ENCODE measurements at places on chromosomes 3 and 15.
A peak's percentile ranks its signal among the peaks of the same experiment; 100 is the strongest.

- no peak for DNase-seq
Measured at GRCh38 chr3:31450345-31450744, 82.4 kb upstream of the STT3B start.

DNA sequence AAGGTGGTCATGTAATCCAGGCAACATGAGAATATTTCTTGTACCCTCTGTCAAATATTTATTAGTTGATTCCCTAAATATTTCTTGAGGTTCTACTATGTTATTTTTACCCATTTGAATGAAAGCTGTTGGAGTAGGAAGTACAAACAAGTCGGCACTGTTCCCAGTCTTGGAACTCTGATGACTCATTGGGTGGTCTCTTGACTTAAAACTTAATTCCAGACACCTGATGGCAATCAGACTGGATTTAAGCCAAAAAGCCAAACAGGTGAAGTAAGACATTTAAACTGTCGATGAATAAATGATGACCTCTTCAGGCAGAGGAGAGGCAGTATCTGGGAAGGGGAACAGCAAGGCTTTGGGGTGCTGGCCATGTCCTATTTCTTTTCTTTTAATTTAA, 22.8 kb downstream of the C2CD4A start:
- no peak for DNase-seq

DNA sequence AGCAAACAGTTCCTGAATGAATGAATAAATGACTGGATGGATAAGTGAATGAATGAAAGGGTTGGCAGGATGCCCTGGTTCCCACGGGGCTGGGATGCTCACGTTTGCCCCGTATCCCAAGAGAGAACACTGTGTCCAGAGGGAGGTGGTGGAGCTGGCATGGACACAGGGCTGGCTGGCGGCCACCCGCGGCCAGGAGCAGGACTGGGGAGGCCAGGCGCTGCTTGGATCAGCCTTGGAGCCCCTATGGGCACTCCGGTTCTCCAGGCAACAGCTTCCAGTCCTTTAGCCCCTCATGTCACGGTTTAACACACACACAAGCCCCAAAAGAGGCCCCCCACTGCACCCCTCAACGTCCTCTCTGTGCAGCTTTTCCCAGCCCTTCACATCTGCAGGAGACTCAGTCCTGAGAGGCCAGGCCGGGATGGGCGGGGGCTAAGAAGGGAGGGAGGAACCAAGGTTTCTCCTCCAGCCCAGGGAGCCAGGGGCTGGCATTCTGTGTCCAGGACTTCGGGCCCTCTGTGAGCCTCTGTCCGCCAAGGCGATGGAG, 86.0 kb upstream of the ALDH1L1 start:
- no peak for DNase-seq

- no peak for DNase-seq
Measured at GRCh38 chr3:135447483-135447882, 518.0 kb upstream of the PPP2R3A start.

DNA sequence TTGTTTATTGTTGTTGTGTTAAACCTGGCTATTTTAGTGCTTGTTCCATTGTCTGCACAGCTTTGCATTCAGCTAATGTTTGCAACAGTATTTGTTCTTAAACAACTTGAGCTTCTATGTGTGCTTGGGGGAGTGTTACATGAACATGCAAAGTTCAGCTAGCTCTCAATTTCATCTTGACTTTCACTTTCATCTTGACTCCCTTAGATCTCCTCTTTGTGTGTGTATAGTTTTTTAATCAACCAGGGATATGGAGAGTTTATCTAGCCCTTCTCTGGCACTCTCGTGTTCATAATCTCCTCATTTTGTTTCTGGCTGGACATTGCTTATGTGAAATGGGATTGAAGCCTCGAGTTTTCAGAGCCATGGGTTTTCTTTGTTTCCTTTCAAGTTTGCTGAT, 212.4 kb upstream of the ZBTB20 start:
- DNase-seq: peak; percentile 4

DNA sequence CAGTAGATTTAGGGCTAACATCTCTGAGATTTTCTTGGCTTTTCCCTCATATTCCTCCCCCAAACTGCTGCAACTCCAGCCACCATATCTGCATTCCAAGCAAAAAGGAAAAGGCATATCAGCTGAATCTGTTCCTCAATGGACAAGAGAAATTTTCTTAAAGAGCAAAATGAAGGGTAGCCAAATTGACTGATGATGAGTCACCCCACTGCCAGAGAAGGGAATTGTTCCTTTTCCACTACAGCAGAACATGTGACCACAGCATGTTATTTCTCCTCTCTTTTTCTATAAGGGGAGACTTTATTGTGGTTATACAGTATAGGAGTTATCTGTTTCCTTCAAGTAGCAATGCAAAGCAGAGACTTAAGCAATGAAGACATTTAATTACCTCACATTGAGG, 172.5 kb downstream of the MTHFS start:
- peak; percentile 51 for DNase-seq

DNA sequence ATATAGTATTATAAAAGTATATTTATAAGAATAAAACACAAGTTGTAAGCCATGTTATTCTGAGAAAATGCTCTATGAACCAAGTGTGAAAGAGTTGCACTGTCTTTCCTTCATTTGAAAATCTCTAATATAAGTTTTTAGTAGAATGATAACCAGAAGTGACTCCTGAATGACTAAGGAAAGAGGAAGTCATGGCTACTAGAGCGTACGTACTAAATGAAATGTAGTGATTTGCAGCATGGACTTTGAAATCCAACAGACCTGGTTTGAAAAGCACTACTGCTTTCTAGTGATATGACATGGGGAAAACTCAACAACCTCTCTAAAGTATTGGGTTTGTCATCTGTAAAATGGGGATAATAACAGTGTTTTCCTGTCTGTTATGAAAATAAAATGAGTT, 10.3 kb upstream of the DNAJC13 start:
- DNase-seq: no peak

GRCh38 chr3:174531262-174531982, 327.7 kb upstream of the NAALADL2 start:
- DNase-seq: no peak

GRCh38 chr3:111069974-111070771, 1.4 kb upstream of the NECTIN3 start:
- DNase-seq: no peak

- DNase-seq: no peak
Measured at GRCh38 chr3:12345584-12346494, 57.0 kb downstream of the PPARG start.

DNA sequence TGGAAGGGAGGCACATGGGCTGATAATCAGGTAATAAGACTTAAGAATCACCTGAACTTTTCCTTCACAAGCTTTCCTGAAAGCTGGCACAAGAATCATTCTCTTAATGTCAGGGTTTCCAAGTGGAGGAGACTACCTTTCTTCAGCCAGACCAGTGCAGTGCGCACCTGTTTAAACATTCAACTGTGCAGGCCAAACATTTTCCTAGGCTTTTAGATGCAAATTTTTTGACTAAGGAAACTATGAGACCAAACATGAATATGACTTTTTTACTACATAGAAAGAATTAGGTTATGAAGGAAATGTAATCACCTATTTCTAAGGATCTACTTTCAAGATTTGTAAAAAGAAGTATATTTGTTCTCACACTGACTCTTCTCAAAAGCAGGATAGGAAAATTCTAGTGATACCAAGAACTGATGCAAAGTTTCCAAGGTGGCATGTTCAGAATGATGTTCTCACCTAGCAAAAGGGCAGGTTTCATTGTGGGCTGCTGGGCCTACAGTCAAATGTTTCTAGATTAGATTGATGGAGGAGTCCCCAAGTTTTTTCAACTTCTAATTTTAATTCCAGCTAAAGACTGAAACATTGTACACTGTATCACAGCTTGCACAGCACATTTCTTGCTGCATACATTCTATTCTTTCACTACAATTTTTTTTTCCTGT, 339.1 kb downstream of the TIGIT start:
- DNase-seq: no peak

- DNase-seq: no peak
Measured at GRCh38 chr3:77620009-77620408, 580.1 kb downstream of the ROBO2 start.

GRCh38 chr3:175187586-175187985, 328.5 kb downstream of the NAALADL2 start:
- no peak for DNase-seq

DNA sequence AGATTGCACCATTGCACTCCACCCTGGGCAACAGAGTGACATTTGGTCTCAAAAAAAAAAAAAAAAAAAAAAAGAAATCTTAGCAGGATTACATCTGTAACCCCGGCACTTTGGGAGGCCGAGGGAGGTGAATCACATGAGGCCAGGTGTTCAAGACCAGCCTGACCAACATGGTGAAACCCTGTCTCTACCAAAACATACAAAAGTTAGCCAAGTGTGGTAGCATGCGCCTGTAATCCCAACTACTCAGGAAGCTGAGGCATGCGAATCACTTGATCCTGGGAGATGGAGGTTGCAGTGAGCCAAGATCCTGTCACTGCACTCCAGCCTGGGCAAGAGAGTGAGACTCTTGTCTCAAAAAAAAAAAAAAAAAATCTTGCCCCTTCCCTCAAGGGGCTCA, 40.4 kb downstream of the LIPC start:
- no peak for DNase-seq

- DNase-seq: no peak
Measured at GRCh38 chr15:98120561-98120960, 160.1 kb downstream of the ARRDC4 start.

GRCh38 chr3:122680475-122681283, at the start of gene PARP14:
PARP14 (plus strand) TSS chr3:122680839; CDS start chr3:122680884, 45 bp downstream.
- peak; percentile 57 for DNase-seq

All from astrocyte of the cerebellum (primary cell).